ENCODE measurements at places on chromosomes 16 and 17. TPM values are rescaled to one million over a fixed set of nuclear protein-coding genes. Genes with fewer than 3 reads are reported as not detected.

DNA sequence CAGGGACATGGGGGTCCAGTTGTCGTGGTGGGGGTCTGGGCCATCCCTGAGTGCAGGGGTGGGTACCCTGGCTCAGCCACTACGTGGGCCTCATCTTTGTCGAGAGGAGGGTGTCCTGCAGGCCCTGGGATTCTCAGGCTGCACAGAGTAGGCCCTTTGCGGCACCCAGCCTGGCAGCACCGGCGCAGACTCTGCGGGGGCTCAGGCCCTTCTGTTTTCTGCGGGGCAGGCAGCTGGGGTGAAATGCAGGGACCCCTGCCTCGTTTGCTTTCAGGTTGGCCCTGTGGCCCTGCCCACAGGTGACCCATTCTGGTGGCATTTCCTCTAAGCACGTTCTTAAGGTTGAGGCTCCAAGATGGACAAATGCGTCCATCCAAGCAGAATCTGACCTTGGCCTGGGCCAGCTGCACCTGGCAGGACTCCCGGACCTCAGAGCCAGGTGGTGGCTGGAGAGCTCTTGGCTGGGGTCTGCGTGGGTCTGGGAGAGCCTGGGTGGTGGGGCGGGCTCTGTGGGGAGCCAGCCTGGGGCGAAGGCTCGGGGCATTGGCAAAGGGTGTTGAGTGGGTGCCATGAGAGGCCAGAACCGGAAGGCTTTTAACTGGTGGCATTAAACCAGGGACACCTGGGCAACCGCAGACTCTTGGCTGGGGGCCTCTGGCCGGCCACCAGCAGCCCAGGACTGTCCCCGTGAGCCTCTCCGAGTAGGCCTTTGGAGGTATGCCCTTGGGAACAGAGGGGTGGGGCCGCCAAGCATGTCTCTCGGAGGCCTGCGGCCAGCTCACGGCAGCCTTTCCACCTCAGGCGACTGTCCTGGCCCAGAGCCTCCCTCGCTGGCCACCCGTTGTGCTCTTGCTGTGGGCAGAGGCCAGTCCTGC lies 16.9 kb downstream of the PRSS27 start:
- no peak overlapping the region for H3K4me3 ChIP-seq
- no peaks in the 10 kb centered on the region for H3K27me3 ChIP-seq
- no peak for DNase-seq
- 0 out of 2 replicates have a peak, but pooled peaks cover 6% of the 10 kb centered on the region for H3K36me3 ChIP-seq
- H3K27ac ChIP-seq, result no peak overlapping the region

DNA sequence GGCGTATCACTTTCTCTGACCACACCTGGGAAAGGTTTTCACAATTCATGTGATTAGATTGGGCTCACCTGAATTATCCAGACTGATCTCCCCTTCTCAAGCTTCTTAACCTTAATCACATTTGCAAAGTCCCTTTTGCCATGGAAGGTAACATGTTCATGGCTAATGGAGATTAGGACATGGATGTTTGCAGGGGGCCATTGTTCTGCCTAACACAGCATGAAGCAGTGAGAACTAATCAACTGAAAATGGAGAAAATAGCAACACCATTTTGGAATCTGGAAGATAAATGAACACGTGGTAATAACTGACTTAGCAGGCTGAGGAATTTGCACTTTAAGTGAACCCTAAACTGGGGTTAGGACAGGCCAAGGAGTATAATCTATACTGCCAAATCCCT lies 25.0 kb upstream of the SBK1 start:
- no peak overlapping the region for H3K4me3 ChIP-seq
- H3K27me3 ChIP-seq, result 0 out of 2 replicates have a peak, but pooled peaks cover 2% of the 10 kb centered on the region
- H3K36me3 ChIP-seq, result no peaks in the 10 kb centered on the region
- no peak for DNase-seq
- H3K4me1 ChIP-seq, result no peaks in the 10 kb centered on the region
- H3K27ac ChIP-seq, result no peak overlapping the region

- no peaks in the 10 kb centered on the region for H3K36me3 ChIP-seq
- no peak for DNase-seq
- no peaks in the 10 kb centered on the region for H3K27me3 ChIP-seq
- no peak overlapping the region for H3K27ac ChIP-seq
- no peak overlapping the region for H3K4me3 ChIP-seq
These were observed 23.9 kb downstream of the ARHGAP27 start for GRCh38 chr17:45408611-45409421.

Gene PPY
- total RNA-seq, result not detected

Gene CSH1
- not detected for total RNA-seq

Gene ZNF469
- not detected for total RNA-seq

DNA sequence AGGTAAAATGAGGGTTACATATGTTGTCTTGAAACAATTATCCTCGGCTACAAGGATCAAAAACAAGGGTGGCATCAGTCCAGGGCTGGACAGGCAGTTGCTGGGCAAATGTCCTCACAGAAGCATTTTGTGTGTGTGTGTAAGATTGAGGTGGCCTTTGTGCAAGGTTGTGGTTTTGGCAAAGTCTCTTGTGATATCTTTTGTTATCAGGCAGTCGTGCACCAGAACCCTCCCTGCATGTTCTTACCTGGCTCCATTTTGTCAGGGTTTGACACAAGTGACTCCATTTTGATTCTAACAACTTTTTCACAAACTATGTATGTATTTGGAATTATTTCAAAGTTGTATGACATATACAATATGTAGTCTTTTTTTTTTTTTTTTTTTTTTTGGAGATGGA lies 20.0 kb downstream of the CHAD start:
- H3K27ac ChIP-seq, result no peak overlapping the region
- no peak overlapping the region for H3K4me3 ChIP-seq
- DNase-seq, result no peak
- H3K4me1 ChIP-seq, result no peaks in the 10 kb centered on the region
- H3K27me3 ChIP-seq, result no peaks in the 10 kb centered on the region

- H3K36me3 ChIP-seq, result peaks cover 57% of the 10 kb centered on the region
- H3K4me1 ChIP-seq, result peaks cover 34% of the 10 kb centered on the region
- no peak overlapping the region for H3K27ac ChIP-seq
These were observed 4.3 kb downstream of the CNP start for GRCh38 chr17:41970901-41971331.

DNA sequence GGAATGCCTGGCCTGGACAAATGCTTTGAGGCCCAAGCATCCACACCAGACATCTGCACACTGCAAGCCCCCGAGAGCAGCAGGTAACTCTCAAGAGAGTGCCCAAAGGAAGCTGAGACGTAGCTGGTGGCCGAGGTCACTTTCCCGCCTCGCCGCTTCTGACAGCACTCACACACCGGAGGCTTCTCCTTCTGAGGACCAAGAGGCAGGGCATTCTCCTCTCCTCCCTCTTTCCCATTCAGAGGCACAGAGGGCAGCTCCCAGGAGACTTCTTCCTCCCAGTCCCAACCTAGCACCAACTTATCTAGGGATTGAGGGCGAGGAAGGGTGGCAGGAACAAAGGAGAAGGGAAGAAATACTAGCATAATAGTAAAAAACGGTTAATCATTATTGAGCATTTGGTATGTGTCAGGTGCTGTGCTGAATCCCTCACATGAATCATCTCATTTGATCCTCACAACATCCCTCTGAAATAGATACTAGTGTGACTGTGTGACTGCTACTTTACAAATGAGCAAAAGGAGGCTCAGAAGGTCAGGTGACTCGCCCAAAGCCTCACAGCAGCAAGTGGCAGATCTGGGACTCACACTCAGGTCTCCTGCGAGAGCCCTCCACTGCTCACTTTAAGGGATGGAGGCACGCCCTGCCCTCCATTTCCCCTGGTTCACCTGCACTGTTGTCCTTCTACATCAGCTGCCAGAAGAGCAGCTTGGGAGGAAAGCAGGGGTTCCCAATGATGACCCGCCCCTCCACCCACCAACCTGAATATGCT lies 41.8 kb downstream of the MYO18A start:
- H3K4me3 ChIP-seq, result no peak overlapping the region
- no peaks in the 10 kb centered on the region for H3K36me3 ChIP-seq
- no peak overlapping the region for H3K27ac ChIP-seq
- no peaks in the 10 kb centered on the region for H3K27me3 ChIP-seq
- peaks cover 40% of the 10 kb centered on the region for H3K4me1 ChIP-seq

DNA sequence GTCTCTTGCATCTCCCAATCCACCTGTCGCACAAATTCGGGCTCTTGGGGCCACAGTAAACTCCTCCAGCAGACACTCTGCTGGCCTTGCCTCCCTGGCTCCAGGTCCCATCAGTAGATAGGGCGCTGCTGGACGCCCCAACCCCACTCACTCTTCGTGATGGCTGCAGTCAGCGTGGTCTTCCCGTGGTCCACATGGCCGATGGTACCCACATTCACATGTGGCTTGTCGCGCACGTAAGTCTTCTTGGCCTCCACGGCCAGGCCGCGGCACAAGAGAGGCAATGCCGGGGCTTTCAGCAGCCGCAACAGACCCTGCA lies 428 bp downstream of the TUFM start:
- H3K27ac ChIP-seq, result peak overlapping the region; percentile 54
- peaks cover 5% of the 10 kb centered on the region for H3K4me1 ChIP-seq
- no peak for DNase-seq
- peaks cover 30% of the 10 kb centered on the region for H3K36me3 ChIP-seq
- no peaks in the 10 kb centered on the region for H3K27me3 ChIP-seq

GRCh38 chr17:38885728-38886642 lies 16.1 kb downstream of the LASP1 start:
- peak; percentile 24 for DNase-seq
- H3K27me3 ChIP-seq, result no peaks in the 10 kb centered on the region
- H3K4me1 ChIP-seq, result peaks cover 43% of the 10 kb centered on the region
- H3K36me3 ChIP-seq, result 0 out of 2 replicates have a peak, but pooled peaks cover 8% of the 10 kb centered on the region
- no peak overlapping the region for H3K27ac ChIP-seq
- no peak overlapping the region for H3K4me3 ChIP-seq

DNA sequence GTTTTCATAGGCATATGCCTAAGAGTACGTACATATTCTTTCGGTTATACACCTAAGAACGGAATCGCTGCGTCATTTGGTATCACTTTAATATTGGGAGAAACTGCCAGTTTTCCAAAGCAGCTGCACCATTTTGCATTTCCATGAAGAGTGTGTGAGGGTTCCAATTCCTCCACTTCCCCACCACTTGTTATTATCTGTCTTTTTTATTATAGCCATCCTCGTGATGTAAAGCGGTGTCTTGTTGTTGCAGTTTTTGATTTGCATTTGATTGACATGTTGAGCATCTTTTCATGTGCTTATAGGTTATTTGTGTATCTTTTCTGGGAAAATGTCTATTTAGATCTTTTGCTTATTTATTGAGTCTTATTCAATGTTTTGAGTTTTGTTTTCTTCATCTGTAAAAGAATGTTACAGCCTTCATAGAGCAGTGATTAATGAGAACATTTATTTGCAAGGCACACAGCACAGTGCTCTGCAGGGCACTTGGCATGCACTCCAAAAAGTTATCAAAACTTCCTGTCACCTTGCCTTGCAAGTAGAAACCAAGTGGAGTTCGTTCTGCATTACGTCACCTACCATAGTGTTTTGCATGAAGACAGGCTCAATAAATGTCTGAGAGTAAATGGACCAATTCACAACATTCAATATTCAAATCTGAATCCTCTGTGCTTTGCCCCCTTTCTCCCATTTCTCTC lies 26.6 kb upstream of the ST6GALNAC1 start:
- H3K4me1 ChIP-seq, result peaks cover 10% of the 10 kb centered on the region
- no peaks in the 10 kb centered on the region for H3K36me3 ChIP-seq
- peak overlapping the region; percentile 67 for H3K4me3 ChIP-seq
- no peak for DNase-seq

Gene DNAAF1
- not detected for total RNA-seq

DNA sequence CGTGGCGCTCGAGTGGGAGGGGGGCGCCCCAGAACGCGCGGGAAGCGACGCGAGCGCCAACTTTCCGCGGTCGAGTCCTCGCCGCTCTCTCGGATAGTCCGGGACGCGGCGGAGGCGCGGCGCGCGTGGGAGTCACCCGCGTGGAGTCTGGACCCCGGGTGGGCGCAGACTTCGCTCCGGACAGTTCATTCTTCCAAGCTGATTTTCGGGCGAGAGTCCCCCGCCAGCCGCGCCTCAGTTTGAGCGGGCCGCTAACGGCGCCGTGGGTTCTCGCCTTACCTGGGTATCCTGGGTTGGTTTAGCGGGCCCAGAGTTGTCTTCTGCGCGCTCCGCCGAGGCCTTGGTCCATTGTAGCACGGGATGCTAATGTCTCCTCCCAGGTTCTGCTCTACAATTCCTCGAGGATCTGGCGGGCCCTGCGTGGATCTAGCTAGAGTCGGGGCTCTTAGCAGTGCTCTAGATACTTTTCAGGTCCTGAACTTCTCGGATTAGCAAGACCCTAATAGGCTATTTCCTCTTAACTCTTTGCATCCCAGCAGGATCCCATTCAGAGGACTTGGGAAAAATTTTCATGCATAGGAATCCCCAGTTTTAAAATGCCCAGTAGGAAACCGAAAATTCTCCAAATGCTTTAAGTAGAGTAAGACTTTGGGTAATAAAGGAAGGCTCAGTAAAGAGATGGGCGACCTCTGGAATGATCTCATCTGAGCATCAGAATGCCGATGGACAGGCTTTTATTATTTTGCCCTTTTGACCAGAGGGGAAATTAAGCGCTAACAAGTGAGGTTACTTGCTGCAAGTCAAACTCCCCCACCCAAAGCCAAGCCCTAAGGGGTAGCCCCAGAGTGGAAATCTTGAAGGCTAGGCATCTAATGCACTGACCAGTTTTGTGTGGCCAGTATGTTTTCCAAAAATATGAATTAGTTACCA lies 537 bp upstream of the GJC1 start:
- H3K27ac ChIP-seq, result peak overlapping the region; percentile 57
- peaks cover 15% of the 10 kb centered on the region for H3K4me1 ChIP-seq
- no peaks in the 10 kb centered on the region for H3K27me3 ChIP-seq
- DNase-seq, result peak; percentile 51
- no peaks in the 10 kb centered on the region for H3K36me3 ChIP-seq

Gene FBRS
- total RNA-seq, result 21.1 TPM

- no peaks in the 10 kb centered on the region for H3K27me3 ChIP-seq
- H3K36me3 ChIP-seq, result no peaks in the 10 kb centered on the region
- no peak overlapping the region for H3K27ac ChIP-seq
These were observed 6.5 kb upstream of the PRR29 start for GRCh38 chr17:63991611-63992010.

DNA sequence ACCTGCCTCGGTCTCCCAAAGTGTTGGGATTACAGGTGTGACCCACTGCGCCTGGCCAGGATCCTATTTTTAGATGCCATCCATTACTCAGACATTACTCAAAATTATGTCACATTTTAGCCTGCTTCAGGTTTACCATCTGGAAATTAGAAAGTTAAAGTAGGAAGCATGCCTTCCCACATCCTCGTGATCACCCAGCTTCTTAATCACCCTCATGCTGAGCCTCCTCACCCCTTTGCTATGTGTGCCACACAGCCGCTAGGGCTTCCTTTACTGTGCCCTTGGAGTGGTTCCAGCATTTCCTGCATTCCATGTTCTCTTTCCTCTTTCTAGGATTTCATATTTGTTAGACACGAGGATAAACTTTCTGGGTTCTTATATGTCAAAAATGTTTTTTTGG lies 9.3 kb downstream of the ADORA2B start:
- peak; percentile 73 for DNase-seq
- no peak overlapping the region for H3K27ac ChIP-seq
- H3K27me3 ChIP-seq, result no peaks in the 10 kb centered on the region
- H3K36me3 ChIP-seq, result no peaks in the 10 kb centered on the region
- no peak overlapping the region for H3K4me3 ChIP-seq
